ENCODE measurements at places on chromosomes 16 and 17. TPM values are rescaled to one million over a fixed set of nuclear protein-coding genes. Genes with fewer than 3 reads are reported as not detected.

DNA sequence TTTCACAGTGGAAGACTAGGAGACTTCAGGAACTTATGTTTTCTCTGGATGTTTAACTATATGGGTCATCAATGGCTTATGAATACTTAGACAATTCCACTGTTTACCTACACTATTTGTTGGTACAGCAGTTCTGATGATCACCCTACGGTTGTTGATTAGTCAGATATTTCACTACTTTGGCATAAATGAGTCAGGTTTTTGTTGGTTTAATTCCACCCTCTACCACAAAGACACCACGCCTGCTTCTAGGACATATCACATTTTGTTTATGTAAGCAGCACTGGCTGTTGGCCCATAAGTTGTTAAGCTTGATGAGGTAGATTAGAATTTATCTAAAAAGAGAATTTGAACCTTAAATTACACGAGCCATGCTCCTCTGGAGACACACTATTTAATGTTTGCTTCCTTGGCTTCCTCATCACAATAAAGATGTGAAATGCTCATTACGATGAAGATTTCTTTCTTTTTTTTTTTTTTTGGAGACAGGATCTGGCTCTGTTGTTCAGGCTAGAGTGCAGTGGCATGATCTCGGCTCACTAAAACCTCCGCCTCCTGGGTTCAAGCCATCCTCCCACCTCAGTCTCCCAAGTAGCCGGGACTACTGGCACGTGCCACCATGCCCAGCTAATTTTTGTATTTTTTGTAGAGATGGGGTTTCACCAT lies 4.3 kb downstream of the GDE1 start:
- no peak for DNase-seq

The CCDC40 gene
- polyA plus RNA-seq, result 1.5 TPM

GRCh38 chr17:48791128-48792032 lies 25.6 kb downstream of the TTLL6 start:
- no peak for DNase-seq

The TAX1BP3 gene
- 73.2 TPM for polyA plus RNA-seq

Measured in thymus (tissue), 14 donors.